ENCODE measurements at places on chromosomes 4 and X.

GRCh38 chr4:176467001-176467400 is 147.2 kb downstream of the SPCS3 start:
- H3K4me1 ChIP-seq, result no peaks in the 10 kb centered on the region
- peak; percentile 58 for DNase-seq
- H3K36me3 ChIP-seq, result no peaks in the 10 kb centered on the region
- H3K27ac ChIP-seq, result no peak overlapping the region

DNA sequence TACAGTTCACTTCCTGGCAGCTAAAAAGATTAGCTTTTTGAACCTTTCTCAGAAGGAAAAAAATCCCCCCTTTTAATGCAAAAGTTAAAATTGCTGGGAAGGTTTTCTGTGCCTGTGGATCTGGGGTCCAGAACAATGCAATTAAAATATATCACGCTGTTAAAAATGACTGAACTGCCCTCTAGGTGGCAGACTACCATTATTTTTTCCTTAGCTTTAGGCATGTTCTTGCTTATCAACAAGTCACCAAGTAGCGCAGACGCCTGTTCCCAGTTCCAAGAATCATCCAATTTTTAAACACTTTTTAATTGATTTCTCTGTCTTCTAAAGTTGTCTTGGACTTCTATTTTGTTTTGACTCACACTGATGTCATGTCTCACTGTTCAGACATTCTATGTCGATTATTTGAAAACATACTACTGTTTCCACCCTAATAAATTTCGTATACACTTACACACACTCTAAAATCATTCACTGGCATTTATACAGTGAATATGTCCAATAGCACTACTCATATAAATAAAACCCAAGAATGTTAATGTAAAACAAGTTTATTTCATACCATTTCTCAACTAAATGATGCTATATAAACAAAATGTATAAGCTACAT is 661.6 kb downstream of the RAPGEF2 start:
- DNase-seq, result no peak
- H3K4me1 ChIP-seq, result no peaks in the 10 kb centered on the region
- H3K27ac ChIP-seq, result no peak overlapping the region
- H3K27me3 ChIP-seq, result no peaks in the 10 kb centered on the region
- H3K36me3 ChIP-seq, result no peaks in the 10 kb centered on the region
- no peak overlapping the region for H3K4me3 ChIP-seq

GRCh38 chr4:38949411-38950051 is 81.9 kb downstream of the FAM114A1 start:
- H3K4me3 ChIP-seq, result no peak overlapping the region
- peak overlapping the region; percentile 87 for H3K27ac ChIP-seq
- peaks cover 20% of the 10 kb centered on the region for H3K4me1 ChIP-seq
- peaks cover 6% of the 10 kb centered on the region for H3K36me3 ChIP-seq

GRCh38 chr4:10083861-10084641 is 32.5 kb downstream of the WDR1 start:
- peaks cover 95% of the 10 kb centered on the region for H3K36me3 ChIP-seq
- no peaks in the 10 kb centered on the region for H3K27me3 ChIP-seq
- H3K27ac ChIP-seq, result no peak overlapping the region
- no peaks in the 10 kb centered on the region for H3K4me1 ChIP-seq
